ENCODE measurements at places on chromosomes 1 and 21.
A peak's percentile ranks its signal among the peaks of the same experiment; 100 is the strongest.

- DNase-seq: no peak
These were observed 604 bp upstream of the FMN2 start for GRCh38 chr1:240090957-240091600.

DNA sequence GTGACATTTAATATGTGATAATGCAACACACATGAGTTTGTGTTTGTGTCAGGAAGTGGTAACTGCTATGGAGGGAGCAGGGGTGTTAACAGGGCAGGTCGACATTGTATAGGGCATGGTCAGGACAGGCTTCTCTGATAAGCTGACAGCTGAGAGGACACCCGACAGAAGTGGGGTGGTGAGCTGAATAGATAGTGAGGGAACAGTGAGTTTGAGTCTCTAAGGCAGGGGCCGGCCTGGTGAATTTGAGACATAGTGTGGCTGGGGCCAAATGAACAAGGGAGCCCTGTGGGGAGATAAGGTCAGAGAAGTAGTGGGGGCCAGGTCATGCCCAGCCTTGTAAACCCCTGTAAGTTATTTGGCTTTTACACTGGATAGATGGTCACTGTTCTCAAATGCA is 217.4 kb upstream of the KIAA0040 start:
- no peak for DNase-seq

GRCh38 chr1:212062832-212063438 is 27.4 kb downstream of the DTL start:
- DNase-seq: peak; percentile 52

GRCh38 chr1:22747021-22747734 is 36.5 kb downstream of the EPHB2 start:
- no peak for DNase-seq

DNA sequence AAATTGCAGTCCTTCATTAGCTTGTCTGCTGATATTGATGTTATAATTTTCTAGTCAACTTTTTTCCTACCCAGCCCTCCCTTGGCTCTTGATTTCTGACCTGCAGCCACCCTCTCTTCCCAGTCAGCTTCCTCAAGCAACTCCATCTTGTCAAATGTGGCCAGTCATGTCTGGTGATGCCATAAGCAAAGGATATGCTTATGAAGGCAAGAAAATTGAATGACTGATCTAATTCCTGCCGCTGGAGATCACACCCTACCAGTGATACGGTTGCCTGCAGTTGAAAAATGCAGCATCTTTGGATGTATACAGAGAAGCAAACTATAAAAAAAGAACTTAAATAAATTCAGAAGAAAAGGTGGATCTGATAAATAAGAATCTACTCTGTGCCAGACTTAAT is 297.1 kb upstream of the DAB1 start:
- DNase-seq: no peak

DNA sequence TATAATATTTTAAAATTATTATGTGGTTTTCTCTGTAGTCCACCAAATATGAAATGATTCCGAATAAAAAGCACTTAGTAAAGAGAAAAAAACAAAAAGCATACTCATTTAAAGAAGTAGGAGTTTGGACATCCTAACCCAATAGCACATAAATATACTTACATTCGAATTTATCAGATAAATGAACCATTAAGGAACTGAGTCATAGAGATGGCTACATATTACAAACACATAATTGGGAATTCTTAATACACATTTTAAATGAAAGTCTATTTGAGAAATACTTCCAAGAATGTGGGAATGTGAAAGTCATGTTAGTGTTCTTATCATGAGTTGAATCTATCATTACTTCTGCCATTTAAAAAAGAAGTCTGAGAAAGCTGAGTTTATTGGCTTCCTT is 75.0 kb downstream of the USP24 start:
- DNase-seq: no peak

DNA sequence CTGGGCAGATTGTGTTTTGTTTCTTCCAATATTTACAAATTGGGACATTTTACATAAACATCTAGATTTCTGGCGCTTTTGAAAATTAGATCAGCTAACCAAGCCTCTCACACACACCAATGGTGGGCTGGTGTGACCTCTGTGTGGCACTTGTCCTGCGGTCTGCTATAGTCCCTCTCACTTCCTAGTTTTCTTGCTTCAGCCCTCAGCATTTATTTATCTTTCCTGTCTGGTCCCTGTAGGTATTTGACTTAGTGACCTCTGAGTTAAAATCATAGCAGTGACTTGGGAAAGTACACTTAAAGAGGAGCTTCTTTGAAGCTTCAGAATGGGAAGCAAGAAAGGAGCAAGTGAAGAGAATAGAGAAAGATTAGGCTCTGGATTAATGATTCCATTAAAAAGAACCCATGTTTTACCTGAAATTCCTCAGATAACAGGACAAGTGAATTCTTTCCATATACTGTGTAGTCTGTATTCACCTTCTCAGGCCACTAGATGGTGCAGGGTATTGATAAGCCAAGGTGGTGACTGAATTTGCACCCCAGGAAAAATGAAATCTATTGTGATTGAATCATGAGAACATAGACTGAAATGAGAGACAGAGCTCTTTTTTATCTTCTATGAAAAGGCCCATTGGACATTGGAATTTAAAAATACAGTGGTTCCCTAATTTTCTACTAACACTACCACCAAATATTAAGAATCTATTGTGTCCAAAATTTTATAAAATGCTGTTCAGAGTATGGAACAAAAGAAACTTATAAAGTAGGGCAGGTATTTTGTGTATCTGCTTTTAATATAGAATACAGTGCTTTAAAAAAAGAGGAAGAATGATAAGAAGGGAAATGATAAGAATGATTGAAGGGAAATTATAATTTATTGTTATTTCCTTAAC is 7.1 kb upstream of the DIPK1A start:
- DNase-seq: peak; percentile 63

- DNase-seq: no peak
These were observed 43.9 kb upstream of the POFUT2 start for GRCh38 chr21:45331531-45332147.

GRCh38 chr21:33267250-33267649 is 1.1 kb downstream of the IL10RB start:
- DNase-seq: no peak

DNA sequence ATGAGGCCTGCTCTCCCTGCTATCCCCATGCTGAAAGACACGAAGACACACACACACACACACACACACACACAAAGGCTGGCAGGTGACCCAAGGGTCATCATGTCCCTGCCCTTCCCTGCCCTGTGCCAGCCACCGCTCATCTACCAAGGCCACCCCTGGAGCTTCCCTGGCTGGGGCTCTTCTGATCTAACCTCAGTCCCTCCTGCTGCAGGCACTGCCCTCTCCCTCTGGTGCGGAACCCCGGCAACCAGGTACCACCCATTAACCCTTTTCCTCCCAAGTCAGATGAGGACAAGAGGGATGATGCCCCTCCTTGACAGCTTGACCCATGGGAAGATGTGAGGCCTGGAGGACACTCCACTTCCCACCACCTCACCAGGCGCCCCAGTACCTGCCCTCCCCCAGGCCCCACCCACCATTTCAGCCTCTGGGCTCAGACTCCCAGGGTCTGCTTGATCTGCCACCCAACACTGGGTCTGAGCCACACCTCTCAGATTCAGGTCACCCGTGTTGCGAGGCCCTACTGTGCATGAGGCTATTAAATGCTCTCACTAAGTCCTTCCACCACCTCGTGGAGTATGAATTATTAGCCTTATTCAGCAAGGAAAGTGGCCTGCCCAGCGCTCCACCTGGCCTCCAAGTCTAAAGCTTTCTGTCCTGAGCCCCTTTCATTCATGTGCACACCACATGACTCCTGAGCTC is 2.5 kb downstream of the SDC3 start:
- no peak for DNase-seq

Measured in CD4-positive, alpha-beta T cell treated with Interleukin-4 for 4 hours (primary cell).